ENCODE measurements at places on chromosomes 6 and 20. TPM values are rescaled to one million over a fixed set of nuclear protein-coding genes. Genes with fewer than 3 reads are reported as not detected.

ZNF311 gene
- polyA plus RNA-seq: 0.66 TPM

DNA sequence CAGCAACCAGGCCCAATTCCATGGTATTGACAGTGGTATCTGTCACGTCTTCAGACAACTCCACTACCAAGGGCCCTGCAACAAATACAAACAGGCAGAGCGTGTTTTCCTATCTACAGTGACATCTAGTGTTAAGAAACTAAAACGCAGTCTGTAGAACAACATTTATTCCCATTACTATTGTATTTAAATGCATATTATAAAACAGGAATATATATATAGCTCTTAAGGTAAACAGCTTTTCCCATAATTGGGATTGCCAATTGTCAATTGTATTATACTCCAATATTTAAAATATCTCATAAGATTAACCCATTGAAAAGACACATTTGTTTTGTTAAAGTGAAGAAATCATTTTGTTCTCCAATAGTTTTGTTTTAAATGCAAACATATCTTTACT is 97.2 kb downstream of the KIF16B start:
- DNase-seq: no peak

CST2 gene
- polyA plus RNA-seq: not detected

HCK gene
- 2.3 TPM for polyA plus RNA-seq

KCNK15 gene
- polyA plus RNA-seq: 0.22 TPM

- DNase-seq: no peak
These were observed 32.4 kb upstream of the FAM184A start for GRCh38 chr6:119110601-119111548.

GRCh38 chr20:43459022-43459942 is 1.6 kb downstream of the SRSF6 start:
- no peak for DNase-seq

DNA sequence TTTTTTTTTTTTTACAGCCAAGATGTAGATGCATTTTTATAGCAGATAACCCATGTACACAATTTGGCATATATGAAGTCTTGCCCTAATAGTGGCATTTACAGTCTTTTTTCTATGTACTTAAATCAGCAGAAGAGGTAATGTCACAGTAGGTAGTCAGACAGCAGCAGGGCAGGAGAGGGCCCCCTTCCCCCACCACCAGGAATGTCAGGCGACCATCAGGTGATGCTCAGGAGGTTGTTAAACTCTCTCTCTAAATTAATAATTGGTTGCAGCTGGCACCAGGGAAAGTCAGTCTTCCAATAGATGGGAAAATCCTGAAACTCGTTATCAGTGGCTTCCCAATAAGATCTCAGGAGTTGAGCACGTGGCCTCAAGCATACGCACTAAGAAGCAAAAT is 188.0 kb upstream of the ADGRB3 start:
- DNase-seq: no peak

DNA sequence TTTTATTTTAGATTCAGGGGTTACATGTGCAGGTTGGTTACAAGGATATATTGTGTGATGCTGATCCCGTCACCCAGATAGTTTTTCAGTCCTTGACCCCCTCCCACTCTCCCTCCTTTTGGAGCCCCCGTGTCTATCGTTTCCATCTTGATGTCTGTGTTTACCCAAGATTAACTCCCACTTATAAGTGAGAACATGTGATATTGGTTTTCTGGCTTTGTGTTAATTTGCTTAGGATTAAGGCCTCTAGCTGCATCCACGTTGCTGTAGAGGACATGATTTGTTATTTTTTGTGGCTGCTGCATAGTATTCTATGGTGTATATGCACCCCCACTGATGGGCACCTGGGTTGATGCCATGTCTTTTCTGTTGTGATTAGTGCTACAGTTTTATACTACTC is 178.6 kb downstream of the PLCB1 start:
- DNase-seq: no peak

GRCh38 chr6:39465539-39465938 is 143.0 kb upstream of the KCNK16 start:
- no peak for DNase-seq

PRND gene
- not detected for polyA plus RNA-seq

PTGIS gene
- polyA plus RNA-seq: 7.5 TPM

LTV1 gene
- 9.7 TPM for polyA plus RNA-seq

SYNJ2 gene
- 17.6 TPM for polyA plus RNA-seq

NMBR gene
- not detected for polyA plus RNA-seq

ELOVL5 gene
- 39.0 TPM for polyA plus RNA-seq

MUC21 gene
- polyA plus RNA-seq: 0.09 TPM

MLN gene
- not detected for polyA plus RNA-seq

DNA sequence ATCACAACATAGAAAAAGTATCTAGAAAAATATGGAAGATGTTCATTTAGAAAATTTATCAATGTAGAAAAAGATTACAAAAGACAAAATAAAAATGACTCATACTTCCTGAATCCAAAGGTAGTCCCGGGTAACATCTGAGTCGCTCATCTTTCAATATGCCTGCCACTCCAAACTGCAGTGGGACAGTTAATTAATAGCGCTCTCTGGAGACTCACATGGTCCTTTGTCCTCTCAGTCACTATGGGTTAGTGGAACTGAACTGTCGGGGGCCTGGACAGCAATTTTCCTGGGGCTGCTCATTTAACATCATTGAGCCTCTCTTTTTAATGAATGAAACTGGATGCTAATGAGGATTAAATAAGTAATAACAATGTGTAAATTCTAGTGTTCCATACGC is 103.4 kb downstream of the MAP3K4 start:
- DNase-seq: no peak

GRCh38 chr6:71289039-71289801 is 609 bp downstream of the OGFRL1 start:
- DNase-seq: no peak

- no peak for DNase-seq
These were observed 27.0 kb upstream of the ADGRF1 start for GRCh38 chr6:47069156-47069555.

DNA sequence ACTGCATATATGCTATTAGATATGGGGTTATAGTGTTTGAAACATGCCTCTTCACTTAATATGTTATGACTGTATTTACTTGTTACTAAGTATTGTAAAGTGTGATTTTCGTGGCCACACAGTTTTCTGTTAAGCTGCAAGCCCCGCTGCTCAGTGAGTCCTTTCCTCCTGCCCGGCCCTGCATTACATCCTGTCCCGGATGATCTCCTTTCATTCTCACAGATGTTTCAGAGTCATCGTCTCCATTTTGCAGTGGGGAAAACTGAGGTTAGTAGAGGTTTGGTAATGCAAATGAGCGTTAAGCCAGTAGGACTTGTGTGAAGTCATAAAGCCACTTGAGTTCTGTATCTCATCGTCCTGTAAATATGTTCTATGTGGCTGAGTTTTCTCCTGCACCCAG is 155.5 kb downstream of the CFAP61 start:
- no peak for DNase-seq
